ENCODE measurements at places on chromosomes 6 and 20.

DNA sequence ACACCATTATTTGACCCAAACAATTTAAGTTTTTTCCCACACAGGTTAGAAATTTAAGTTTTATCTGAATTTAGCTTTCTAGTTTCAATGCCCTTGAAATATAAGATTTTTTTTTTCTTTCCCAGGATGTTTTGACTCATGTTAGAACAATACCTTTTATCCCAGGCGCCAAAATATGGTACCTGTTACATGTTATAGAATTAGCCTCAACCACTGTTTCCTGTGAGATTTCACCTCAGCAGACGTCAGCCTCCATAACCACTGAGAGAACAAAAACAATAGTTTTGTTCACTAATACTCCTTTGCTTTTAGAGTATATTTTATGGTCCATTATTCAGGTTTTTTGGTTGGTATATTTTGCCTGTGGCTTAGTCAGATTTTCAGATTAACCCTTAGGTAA is 302.9 kb downstream of the CDKAL1 start:
- no peak for DNase-seq

GRCh38 chr6:5158180-5158579 is 73.0 kb downstream of the PPP1R3G start:
- DNase-seq: no peak

DNA sequence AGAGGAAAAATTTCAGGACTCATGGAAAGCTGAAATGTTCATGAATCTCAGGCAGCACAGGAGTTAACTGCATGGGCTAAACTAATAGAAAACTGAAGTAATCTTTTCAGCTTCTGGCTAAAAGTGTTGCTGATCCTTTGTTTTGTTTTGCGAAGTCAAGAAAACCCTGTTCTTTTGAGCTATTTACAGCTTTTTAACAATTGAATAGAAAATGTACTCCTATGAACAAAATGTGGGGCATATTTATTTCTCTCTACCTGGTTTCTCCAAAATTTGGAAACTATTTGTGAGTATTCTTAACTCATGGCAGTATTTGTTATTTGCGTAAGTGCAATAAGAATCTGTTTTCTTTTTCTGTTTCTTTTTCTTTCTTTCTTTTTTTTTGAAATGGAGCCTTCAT is 818.8 kb upstream of the CITED2 start:
- DNase-seq: no peak

- peak; percentile 45 for DNase-seq
These were observed 119.1 kb upstream of the SLC2A12 start for GRCh38 chr6:134171517-134171916.

DNA sequence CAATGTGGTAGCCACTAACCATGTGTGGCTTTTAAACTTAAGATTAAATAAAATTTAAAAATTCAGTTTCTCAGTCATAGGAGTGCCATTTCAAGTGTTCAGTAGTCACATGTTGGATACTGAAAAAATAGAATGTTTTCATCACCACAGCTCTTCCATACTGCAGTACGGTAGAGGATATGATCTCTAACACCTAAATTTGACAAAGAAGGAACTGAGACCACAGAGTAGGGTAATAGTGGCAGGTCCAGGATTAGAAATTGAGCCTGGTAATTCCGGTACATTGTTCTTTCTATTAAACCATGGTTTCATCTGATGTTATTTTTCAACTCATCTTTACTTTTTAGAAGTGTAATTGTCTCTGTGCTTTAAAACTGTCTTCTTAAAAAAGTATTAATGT is 104.0 kb downstream of the CD2AP start:
- DNase-seq: no peak

DNA sequence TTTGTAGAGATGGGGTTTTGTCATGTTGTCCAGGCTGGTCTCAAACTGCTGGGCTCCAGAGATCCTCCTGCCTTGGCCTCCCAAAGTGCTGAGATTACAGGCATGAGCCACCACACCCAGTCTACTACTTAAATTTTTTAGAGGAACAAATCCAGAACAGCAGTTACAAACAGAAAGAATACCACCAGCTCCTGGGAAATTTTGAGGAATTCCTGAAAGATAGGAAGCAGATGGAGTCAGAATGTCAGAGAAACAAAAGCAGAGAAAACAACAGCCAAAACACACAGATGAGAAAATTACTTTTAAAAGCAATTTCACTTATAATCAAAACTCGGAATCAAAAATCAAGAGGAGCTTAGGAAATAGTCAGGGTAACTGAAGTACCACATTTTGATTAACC is 543.3 kb upstream of the MARCKS start:
- no peak for DNase-seq

DNA sequence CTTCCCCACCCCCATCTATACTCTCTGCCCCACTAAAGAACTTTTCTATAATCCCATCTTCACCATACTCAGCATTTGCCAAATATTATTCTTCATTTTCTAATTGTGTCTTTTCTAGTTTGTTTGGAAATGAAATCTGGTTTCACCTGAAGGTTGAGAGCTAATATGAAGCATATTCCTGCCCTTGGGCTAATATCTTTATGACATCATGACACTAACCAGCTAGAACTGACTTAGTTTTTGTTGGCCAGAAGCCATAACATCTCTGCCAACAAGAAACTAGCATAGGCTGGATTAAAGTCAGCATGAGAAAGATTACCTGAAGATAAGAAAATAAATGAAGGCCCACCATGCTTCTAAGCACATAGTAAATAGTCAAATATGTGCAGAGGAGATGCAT is 16.7 kb downstream of the UNC5CL start:
- DNase-seq: no peak

- DNase-seq: no peak
These were observed 22.8 kb upstream of the EPM2A start for GRCh38 chr6:145758113-145758512.

- no peak for DNase-seq
These were observed 823.4 kb upstream of the GJE1 start for GRCh38 chr6:141309295-141309694.
